NCI-H82 (cell line): ENCODE measurements at places on chromosomes 2 and 18.
A peak's percentile ranks its signal among the peaks of the same experiment; 100 is the strongest.

DNA sequence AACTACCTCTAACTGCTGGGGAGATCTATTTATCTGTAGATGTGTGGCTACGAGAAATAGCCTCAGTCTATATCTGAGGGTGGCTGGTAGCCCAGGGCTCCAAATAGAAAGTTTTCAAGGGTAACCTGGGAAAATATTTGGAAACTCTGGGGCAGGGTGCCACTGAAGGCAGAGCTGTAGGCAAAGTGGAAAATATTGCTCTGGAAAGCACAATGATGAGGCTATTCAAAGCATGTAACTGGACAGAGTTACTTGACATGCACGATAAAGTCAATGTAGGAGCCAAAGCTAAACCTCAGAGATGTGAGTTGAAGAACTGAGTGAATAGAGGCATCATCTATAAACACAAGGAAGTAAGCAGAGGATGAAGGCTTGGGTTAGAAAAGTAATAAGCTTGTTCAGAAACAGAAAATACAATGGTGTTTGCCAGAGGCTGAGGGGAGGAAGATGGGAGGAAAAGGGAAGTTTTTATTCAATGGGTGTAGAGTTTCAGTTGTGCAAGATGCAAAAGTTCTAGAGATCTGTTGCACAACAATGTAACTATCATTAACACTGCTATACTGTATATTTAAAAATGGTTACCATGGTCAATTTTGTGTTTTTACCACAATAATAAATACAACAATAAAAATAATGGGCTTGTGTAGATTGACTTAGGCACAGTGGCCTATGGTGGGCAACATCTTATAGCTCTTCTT, 171.6 kb downstream of the MBD2 start:
- no peak for DNase-seq

DNA sequence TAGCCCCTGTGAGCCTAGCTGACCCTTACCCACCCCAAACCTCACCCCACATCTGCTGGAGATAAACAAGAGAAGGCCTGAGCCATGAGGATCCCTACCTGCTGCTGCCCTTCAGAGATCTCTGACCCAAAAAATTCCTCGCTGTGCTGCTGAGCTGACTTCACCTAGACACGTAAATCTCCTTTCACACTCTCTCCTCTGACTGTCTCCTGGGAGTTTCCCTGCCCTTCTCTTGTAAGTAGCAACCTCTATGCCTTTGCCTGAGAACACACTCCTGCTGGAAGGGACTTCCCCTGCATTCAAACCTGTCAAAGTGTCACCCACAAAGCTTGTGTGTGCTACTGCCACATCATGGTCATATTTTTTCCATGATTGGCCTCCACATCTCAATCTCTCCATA, 134.2 kb upstream of the NOL4 start:
- no peak for DNase-seq

DNA sequence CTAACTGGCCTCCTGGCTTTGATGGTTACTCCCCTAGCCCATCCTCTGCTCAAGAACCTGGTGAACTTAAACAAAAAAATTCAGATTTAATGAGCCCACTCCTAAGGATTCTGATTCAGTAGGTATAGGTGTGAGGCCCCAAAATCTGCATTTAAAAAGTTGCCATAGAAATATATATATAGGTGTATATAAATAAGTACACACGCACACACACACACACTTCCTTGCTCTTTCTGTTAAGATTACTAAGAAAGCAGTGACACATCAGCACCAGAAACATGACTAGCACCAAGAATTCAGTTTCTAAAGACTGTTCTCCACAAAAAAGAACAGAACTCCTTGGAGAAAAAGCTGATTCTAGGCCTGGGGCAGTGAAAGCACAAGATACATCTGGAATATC, 17.8 kb downstream of the EML6 start:
- DNase-seq, result no peak

GRCh38 chr2:222876947-222877346, 16.1 kb downstream of the ACSL3 start:
- peak; percentile 55 for DNase-seq

DNA sequence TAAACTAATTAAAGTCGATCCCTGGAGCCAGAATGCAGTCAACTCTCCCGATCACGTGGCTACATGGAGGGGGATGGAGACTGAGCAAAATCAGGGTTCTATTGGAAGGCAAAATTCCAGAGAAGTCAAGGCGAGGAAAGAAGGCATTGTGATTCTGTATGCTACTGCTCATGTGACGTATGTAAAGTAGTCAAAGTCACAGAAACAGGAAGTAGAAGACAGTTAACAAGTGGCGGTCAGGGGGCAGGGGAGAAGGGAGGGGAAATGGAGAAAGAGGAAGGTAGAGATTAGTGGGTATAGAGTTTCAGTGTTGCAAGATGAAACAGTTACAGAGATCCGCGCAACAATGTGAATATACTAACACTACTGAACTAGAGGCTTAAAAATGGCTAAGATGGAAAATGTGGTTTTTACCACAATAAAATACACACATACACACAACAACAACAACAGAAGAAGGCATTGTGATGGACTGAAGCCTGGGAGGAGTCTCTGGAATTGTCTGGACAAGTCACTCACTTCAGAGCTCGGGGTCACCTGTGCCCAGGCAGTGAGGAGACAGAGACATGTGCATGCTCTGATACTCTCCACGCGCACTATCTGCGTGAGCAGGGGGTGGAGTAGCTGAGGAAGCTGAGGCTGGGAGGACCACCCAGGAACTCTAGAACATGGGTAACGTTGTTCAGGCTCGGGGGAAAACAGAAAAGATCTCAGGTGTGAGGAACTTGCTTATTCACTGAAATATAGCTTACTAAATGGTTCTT, 89.9 kb upstream of the CDCA7 start:
- no peak for DNase-seq

- no peak for DNase-seq
Measured at GRCh38 chr2:57892920-57893319, 153.7 kb upstream of the VRK2 start.

- DNase-seq, result no peak
Measured at GRCh38 chr2:239167011-239167673, 233.7 kb downstream of the HDAC4 start.

DNA sequence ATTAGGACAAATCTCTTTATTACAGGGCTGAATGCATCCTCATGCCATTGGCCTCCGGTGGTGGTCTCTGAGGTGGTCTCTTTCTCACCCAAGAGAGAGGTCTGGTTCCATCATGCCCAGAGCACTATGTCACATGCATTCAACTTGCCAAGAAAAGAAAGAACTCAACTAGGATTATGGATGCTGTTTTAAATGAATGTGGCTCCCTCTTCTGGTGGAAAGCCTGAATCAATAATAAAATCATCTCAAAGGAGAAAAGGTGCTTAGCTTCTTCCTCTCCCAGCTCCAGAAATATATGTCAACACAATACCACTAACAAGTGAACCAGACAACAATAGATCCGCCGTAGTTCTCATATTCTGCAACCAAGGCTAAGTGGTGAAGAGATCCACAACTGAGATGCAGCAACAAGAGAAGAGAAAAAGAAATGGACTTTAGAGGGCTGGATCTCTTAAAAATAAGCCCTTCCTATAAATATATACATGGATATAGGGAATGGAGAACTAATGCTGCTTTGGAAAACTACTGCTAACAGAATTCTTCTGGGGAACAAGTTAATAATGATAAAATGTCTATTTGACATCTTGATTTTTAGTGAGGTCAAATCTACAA, 396.8 kb downstream of the NCKAP5 start:
- peak; percentile 86 for DNase-seq

DNA sequence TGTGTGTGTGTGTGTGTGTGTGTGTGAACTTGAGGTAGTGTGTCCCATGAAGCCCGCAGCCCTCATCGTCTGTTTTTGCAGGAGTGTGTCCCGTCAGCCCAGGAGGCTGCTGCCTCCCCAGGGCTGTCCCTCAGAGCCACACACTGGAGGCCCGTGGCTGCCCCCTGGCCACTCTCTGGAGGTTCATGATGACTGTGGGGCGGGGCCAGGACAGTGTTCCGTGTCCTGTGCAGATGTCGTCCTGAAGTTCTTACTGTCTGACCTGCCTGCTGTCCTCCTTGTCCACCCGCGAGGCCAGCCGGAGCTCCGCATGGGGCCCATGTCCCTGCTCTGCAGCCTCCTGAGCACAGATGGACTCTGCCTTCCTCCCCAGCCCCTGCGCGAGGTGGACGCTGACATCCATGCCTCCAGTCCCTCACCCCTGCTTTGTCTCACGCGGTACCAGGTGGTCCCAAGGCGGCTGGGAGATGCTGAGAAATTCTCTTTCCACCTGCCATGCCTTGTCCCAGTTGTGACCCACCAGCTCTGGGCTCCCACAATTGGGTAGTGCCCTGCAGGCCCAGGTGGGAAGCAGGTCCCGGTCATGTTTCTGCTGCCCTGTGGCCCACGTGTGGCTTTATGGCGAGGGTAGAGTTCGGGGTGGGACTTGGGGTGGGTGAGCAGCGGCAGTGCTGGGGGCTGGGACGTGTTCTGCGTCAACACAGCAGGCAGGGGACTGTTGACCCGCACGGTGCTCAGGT, 92.8 kb downstream of the NFATC1 start:
- DNase-seq, result no peak

- DNase-seq, result no peak
Measured at GRCh38 chr2:191439481-191439880, 194.3 kb downstream of the MYO1B start.

GRCh38 chr2:229282758-229283546, 11.9 kb upstream of the PID1 start:
- DNase-seq, result no peak

GRCh38 chr18:10660179-10660884, 134.5 kb downstream of the NAPG start:
- DNase-seq, result no peak

- no peak for DNase-seq
Measured at GRCh38 chr2:241798631-241799521, 10.1 kb upstream of the NEU4 start.

GRCh38 chr2:136248242-136248641, 130.3 kb upstream of the CXCR4 start:
- DNase-seq, result peak; percentile 22

DNA sequence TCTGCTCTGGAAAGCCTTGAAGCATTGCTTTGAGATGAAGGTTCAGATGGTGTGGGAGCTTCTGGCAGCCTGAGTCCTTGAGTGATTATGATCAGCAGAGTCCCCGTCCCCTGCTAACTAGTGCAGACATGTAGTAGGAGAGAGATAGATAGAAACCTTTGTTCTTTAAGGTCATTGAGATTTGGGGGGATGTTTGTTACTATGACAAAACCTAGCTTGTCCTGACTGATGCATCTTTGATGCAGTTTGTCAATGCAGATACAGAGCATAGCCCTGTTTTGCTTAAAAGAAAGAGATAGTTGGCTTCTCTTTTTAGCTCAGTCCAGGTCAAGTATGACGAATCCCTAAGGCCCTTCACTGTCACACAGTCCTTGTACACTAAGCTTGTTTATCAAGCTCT, 274.6 kb upstream of the DPP10 start:
- DNase-seq, result no peak

GRCh38 chr2:54549917-54550518, 93.9 kb downstream of the SPTBN1 start:
- no peak for DNase-seq

- DNase-seq, result no peak
Measured at GRCh38 chr2:23588106-23588505, 203.1 kb downstream of the KLHL29 start.

- peak; percentile 61 for DNase-seq
Measured at GRCh38 chr2:104872866-104873688, 19.2 kb downstream of the POU3F3 start.

DNA sequence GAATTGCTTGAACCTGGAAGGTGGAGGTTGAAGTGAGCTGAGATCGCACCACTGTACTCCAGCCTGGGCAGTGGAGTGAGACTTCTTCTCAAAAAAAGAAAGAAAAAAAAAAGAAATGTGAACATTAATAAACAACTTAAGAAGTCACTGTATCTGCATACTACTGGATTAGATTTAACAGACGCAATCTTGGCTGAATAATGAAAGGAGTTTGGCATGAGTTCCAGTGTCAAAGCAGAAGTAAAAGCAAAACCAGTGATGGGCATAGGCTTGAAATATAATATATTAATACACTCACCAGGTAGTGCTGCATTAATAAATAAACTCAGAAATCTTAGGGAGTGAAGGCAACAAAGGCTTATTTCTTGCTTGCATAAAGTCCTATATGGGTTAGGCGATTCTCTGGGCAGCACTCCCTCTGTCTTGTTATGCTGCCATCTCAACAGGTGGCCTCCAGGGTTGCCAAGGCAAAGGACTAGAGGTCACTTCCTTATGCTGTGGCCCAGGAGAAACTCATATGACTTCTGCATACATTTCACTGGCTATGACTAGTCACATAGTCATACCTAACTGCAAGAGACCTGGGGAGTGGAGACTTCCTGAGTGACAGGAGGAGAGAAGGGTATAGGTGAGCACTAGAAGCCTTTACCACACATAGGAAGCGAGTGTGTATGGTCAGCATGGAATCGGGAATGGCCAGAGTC, 296.2 kb upstream of the SPRED2 start:
- DNase-seq, result no peak

- no peak for DNase-seq
Measured at GRCh38 chr18:41655074-41655473, 300.0 kb upstream of the PIK3C3 start.

DNA sequence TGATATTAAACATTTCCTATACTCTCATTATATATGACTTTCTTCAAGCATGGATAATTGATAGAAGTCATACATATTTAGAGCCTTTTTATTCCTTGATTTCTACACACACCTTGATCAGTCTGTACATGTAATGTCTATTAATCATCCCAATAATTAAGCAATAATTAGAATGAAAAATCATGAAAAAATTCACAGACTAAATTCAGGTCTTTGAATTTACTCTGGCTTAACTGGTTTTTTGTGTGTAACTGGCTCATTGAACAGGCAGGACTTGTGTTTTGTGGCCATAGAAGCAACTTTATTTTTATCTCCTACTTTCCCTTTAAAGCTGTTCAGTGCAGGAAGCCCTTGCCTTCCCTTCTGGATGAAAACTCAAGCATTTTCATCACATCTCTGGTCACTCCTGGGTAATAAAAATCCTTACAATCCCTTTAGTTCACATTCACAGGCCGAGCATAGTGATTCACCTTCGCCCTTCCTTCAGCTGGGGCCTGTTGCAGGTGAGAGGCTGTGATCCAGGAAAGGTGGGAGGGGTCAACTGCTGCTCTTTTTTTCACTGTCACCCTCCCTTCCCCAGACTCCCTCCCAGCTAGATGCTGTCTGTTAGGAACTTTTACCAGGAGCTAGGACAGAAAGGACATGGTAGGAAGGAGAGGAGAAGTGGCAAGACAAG, 58.0 kb upstream of the ITSN2 start:
- no peak for DNase-seq
